ENCODE measurements at places on chromosomes 16 and 17.

- no peak for DNase-seq
Measured at GRCh38 chr16:66486773-66487579, 59.9 kb downstream of the BEAN1 start.

GRCh38 chr17:7742729-7743128 lies 25.2 kb downstream of the DNAH2 start:
- no peak for DNase-seq

- no peak for DNase-seq
Measured at GRCh38 chr17:44258811-44259351, 9.1 kb downstream of the SLC4A1 start.

GRCh38 chr16:66660422-66661209 lies 35.9 kb downstream of the CMTM4 start:
- no peak for DNase-seq

GRCh38 chr17:58338454-58338840 lies 9.9 kb upstream of the TSPOAP1 start:
- DNase-seq = no peak

DNA sequence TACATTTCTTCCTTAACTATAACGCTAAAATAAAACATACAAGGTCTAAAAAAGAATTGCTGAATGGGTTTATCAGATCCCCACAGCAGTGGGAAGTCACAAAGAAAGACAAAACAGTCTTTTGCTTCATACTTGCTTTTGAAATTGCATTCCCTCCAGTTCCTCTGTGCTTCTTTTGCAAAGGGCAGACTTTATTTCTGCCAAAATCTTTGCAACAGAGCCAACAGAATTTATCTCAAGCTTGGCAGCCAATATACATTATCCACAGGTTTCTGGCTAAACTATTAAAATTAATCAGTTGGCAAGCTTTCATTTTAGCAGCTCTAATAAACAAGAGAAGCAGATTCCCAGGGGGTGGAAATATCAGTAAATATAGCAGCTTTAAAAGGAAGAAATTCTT lies 378.9 kb upstream of the CA10 start:
- DNase-seq = no peak

- no peak for DNase-seq
Measured at GRCh38 chr17:9226794-9227135, 205.5 kb downstream of the NTN1 start.

DNA sequence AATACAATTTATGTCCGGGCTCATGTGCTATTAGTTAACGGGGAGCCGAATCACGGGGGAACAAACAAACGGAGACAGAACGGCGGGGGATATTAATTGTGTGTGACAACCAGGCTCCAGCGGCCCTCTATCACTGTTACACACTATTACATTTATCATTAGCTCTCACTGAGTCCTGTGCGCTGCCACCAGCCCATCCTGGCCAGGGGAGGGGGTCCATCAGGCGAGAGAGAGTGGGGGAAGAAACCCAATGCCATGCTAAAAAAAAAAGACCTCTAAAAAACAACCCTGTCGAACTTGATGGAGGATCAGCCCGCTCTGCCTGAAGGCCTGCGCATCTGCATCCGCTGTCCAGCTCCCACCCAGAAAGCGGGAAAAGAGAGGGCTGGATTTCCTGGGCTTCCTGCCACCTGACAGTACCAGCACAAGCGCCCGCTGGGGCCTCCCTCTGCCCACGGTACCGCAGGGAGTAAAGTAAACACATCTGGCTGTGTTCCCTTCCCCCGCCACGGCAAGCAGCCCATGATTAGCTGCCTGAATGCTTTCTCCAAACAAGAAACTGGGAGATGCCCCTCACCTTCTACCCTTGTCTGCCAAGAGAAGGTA lies 41.7 kb downstream of the PIPOX start:
- DNase-seq = no peak

- DNase-seq = no peak
Measured at GRCh38 chr16:555528-556473, 4.4 kb upstream of the PRR35 start.

DNA sequence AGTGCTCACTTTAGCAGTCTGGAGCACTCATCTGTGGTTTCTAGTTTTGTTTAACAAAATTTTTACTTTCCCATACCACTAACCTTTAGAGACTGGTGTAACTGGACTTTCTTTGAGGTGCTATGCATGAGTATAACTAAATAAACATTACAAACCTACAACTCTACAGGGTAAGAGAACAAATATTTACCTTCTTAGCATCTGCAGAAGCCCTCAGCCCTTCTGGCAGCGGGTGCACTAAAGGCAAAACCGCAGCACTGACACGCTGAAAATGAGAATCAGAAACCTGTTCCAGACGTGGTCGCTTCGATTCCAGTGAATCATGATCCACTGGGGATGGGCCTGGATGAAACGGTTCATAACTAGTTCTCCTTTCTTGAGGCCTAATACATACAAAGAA lies 43.7 kb downstream of the NCOR1 start:
- DNase-seq = no peak

GRCh38 chr17:82225368-82226029 lies 3.3 kb upstream of the SLC16A3 start:
- no peak for DNase-seq

- DNase-seq = peak; percentile 60
Measured at GRCh38 chr17:54180950-54181349, 358.2 kb downstream of the KIF2B start.

DNA sequence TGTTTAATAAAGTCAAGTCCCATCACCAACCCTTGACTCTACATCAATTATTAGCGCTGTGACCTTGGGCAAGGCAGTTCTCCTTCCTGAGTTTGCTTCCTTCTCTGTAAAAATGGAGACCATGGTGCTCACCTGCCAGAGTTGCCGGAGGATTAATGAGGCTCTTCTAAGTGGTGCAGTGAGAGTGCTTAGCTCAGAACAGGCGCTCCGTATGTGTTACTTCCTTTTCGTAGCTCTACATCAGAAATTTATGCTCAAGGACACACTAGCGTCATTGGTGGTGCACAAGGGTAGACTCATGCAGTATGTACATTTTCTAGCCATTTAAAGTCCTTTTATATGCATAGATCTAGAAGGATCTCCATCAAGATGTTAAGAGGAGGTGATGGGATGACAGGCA lies 17.4 kb upstream of the CMIP start:
- DNase-seq = no peak

DNA sequence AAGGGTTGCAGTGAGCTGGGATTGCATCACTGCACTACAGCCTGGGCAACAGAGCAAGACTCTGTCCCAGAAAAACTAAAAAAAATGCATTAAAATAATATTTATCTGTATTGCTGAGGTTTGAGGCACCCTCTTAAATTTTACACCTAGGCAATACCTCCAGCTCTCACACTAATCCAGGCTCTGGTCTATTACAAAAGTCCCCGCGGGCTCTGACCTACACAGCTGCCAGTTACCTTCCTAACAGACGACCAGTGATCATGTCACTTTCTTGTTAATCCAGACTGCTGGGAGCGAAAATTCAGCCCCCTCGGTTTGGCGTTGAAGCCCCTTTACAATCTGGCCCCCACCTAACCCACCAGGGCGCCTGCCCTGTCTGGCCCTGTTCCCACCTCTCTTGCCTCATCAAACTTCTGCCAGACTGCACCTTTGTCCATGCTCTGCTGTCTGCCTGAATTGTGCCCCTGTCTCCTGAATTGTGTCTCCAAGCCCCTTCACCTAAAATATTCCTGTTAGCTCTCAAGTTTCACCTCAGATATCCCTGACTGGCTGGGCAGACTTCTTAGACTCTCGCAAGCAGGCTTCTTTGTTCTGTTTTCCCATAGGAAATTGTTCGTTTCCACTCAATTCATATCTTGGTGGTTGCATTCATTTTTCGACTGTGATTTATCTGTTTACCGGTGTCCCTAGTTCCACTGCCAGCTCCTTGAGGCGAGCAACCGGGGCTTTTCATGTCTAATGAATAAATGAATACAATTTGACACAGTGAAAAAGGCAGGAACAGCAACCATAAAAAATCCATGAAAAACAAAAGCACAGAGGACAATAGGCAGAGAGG lies 65.9 kb downstream of the PITPNC1 start:
- no peak for DNase-seq

- no peak for DNase-seq
Measured at GRCh38 chr16:74896389-74897370, 88.2 kb downstream of the WDR59 start.

- no peak for DNase-seq
Measured at GRCh38 chr17:14144508-14144907, 75.2 kb downstream of the COX10 start.

GRCh38 chr17:68733241-68734176 lies 132.3 kb upstream of the FAM20A start:
- no peak for DNase-seq

DNA sequence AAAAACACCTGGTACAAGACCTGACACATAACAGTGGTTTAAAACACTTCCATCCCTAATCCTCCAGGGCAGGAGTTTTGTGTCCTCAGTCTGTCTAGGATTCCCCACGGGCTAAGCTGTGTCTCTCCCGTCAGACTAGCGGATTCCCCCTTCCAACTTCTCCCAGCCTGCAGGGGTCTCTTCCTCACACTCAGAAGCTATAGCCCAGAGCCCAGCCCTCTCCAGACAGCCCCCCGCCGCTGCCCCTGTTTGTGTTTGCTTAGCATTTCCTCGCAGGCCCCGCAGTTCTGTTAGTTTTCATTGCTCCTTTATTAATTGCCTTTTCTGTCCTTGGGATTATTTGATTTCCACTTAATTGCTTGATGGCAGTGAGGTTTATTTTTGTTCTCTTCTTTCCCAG lies 91.2 kb downstream of the TMEM132E start:
- no peak for DNase-seq

- DNase-seq = peak; percentile 79
Measured at GRCh38 chr17:63550817-63551639, 751 bp downstream of the DCAF7 start.

- no peak for DNase-seq
Measured at GRCh38 chr17:74729368-74729767, 7.7 kb upstream of the RAB37 start.

GRCh38 chr16:70481929-70482536 lies 27.6 kb downstream of the FCSK start:
- DNase-seq = no peak

DNA sequence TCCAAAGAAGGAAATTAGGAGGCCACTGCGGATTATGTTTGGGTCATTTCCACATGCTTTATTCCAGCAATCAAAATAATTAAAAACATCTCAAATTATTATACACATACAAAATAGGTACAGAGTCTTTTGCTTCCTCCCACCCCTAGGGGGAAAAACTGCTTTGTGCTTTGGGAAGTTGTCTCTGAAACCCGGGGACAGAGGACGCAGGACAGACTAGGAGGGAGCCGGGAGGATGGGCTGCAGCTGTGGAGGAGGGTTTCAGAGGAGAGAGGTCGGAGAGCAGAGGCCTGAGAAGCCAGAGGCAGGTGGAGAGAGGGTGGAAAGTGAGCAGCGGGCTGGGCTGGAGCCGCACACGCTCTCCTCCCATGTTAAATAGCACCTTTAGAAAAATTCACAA lies 17.4 kb downstream of the COL1A1 start:
- DNase-seq = no peak

- DNase-seq = peak; percentile 18
Measured at GRCh38 chr16:60060731-60061130, 1326.6 kb upstream of the GOT2 start.

- DNase-seq = no peak
Measured at GRCh38 chr16:87842209-87842869, 27.0 kb downstream of the SLC7A5 start.

GRCh38 chr17:17781591-17782496 lies 54.9 kb downstream of the SREBF1 start:
- DNase-seq = peak; percentile 62

DNA sequence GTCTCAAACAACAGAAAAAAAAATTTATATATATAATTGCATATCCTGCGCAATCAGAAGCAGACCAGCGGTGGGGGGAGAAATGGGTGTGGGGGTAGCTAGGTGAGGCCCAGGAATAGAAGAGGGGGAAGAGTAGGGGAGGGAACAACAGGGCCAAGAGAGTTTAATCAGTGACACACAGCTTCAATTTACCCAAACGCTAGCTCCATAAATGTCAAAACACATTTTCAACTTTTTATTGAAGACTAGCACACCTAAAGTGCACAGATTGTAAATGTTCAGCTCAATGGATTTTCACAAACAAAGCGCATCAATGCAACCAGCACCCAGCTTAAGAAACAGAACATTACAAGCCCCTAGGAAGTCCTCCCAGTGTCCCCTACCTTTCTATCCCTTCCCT lies 24.8 kb upstream of the NAGS start:
- DNase-seq = no peak

DNA sequence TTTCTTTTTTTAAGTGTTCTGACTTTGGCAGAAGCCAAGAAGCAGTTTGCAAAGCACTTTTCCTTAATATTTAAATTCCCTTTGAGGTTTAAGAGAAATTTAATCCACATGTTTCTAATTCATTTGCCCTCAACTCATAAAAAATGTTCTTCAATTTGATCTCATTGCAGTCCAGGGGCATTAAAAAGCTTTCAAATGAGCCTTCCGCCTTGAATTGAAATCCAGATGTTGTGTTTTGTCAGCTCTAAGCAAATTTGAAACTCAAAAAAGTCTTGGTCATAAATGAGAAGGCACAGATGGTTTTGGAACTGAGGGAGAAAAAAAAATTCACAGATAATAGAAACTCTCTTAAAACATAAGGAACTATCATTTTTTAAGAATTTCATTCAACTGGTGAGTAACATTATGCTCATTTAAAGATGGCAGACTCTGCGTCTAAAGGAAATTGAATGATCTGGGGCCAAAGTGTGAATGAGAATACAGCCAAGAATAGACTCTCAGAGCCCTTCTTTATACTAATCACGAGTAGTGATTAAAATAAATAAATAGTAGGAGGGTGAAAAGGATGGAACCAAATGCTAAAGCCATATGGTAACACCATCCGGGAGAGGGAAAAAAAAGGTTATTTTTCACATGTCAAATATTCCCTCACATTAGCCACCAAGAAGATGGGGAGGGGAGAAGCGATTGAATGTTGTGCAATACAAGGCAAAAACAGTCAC lies 1304.7 kb downstream of the CDH8 start:
- DNase-seq = no peak

- DNase-seq = no peak
Measured at GRCh38 chr16:72122916-72123315, 29.3 kb downstream of the DHX38 start.

Data from D341Med (cell line).